ENCODE measurements at places on chromosomes 7 and 10.

- no peak for DNase-seq
Observed at GRCh38 chr10:10020945-10021344, 996.7 kb upstream of the CELF2 start.

DNA sequence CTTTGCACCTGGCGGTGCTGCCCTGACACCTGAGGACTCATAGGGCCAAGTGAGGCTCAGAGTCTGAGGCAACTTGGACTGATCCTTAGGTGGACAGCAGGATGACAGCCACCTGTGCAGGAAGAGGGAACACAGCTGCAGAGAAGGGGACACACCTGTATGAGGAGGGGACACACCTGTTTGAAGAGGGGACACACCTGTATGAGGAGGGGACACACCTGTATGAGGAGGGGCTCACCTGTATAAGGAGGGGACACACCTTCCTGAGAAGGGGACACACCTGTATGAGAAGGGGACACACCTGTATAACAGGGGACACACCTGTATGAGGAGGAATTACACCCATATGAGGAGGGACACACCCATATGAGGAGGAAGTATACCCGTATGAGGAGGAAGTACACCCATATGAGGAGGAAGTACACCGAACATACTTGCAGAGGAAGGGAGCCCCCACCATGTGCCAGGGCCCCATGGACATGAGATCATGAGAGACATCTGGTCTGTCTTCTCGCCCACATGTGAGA lies 285.9 kb downstream of the ADARB2 start:
- no peak for DNase-seq

DNA sequence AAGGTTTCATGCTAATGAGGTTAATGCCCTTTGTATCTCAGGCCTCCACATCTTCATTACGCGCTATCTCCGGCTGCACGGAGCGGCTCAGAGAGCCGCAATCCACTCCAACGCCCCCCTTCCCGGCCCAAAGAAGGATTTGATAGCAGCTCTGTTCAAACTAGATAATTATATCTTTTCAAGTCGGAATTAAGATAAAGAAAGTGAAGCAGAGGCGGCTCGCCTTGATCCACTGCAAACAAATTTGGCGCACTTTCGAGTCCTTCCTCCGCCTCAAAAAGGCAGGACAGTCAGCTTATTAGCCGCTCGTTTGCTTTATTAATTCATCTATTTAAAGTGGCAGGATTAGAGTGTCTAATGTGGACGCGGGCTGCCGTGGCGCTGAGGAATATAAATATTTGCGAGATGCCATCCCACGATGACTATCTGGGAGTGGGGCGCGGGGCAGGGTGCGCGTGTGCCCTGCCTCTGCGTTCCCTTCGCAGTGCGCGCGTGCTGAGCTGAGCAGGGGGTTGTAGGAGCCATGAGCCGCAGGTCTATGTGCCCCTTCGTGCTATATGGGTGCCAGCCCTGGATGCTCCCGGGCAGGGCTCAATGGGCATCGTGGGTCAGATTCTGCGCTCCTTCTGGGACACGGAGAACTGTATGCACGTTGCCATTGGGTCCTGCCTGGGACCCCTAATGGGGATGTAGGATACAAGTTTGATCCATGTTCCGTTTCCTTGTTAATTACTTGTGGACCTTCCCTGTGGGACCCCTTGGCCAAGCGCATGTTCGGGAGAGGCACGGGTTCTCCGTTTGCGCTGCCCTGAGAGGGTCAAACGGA lies 9.0 kb downstream of the EMX2 start:
- no peak for DNase-seq

GRCh38 chr10:30813872-30814481 lies 184.4 kb upstream of the LYZL2 start:
- no peak for DNase-seq

- DNase-seq = no peak
Observed at GRCh38 chr10:75250934-75251333, 15.2 kb upstream of the COMTD1 start.
